ENCODE measurements at places on chromosomes 1 and 21.

DNA sequence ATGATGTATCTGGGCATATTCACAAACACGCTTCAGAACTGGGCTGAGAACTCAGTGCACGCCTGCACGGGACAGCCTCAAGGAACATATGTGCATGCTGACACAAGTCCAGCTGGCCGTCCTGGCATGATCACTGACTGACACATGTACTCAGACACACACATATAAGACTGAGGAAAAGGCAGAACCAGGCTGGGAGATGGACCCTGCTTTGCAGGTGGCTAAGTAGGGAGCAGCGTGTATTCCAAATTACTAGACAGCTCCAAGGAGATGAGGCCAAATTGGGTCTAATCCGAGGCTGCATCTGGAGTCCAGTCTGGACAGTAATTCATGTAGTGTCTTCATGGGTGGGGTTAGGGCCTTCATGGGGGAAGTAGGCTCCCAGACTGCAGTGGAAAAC, 41.4 kb upstream of the GJB5 start:
- no peak for DNase-seq

- no peak for DNase-seq
These were observed 164.2 kb downstream of the FMN2 start for GRCh38 chr1:240255922-240256321.

DNA sequence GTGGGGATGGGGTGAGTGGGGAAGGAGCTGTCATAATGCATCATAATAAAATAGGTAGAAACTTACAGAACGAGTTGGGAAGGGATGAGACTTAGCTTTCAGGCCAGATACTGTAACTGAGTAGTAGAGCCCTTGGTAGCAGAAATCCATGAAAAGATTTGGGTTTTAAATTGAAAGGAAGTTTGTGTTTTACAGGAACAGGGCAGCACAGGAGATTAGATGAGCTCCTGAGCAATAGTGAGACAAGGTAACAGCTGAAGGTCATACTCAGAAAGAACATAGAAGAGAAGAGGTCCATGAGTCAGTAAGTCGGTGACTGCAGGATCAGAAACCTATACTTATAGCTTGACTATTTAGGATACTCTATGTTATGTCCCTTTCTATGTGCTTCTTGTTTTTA, 7.3 kb downstream of the MAP10 start:
- no peak for DNase-seq

- no peak for DNase-seq
These were observed 159.1 kb upstream of the KCNK2 start for GRCh38 chr1:214923278-214923915.

DNA sequence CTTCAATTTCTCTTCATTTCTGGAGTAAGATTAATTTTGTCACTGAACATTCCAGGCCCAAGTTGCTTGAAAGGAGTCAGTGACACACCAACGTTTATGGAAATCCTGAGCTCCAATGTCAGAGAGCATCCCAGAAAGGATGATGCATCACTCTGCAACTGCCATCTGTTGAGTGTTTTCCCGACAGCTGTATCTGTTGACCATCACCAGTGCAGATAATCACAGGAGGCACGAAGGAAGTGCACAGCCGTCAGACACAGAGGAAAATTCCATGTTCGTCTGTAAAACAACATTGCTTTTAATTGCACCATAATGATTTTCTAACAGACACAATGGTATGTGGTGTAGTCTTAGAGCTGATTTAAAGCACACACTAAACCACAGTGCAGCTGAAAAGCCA, 376.7 kb upstream of the ADGRL2 start:
- DNase-seq, result no peak

DNA sequence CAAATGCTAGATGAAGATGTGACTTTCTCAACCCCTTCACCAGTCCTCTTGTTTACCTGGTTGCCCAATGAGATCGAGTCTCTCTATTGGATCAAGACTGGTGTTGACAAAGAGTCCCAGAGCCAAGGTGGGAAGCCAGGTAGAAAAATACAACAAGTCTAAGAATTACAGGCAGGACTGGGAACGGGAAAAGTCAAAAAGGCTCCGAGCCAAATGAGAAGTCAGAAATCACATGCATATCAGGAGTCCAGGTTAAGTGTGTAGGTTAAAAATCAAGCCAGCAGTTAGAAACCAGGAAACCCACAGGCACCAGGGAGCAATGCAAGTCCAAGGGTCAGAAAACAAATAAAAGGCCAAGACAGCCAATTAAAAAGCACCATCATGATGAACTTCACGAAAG, 27.4 kb upstream of the DUSP23 start:
- no peak for DNase-seq

DNA sequence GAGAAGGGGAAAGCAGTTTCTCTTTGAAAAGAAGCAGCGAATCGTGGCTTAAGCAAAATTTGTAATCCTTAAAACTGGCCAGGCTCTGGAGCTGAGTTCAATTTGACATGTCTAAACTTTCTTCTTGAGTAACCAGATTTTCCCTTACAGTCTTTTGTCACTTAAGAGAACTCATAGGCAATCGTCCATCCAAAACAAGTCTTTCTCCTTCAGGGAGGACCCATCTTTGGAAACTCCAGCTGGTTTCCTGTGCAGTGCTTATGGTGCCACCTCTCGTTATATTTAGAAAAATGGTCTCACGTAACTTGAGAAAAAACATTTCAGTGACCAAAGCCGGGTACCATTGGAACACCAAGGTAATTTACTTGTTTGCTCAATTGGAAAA, 1.8 kb upstream of the PTTG1IP start:
- DNase-seq, result no peak

DNA sequence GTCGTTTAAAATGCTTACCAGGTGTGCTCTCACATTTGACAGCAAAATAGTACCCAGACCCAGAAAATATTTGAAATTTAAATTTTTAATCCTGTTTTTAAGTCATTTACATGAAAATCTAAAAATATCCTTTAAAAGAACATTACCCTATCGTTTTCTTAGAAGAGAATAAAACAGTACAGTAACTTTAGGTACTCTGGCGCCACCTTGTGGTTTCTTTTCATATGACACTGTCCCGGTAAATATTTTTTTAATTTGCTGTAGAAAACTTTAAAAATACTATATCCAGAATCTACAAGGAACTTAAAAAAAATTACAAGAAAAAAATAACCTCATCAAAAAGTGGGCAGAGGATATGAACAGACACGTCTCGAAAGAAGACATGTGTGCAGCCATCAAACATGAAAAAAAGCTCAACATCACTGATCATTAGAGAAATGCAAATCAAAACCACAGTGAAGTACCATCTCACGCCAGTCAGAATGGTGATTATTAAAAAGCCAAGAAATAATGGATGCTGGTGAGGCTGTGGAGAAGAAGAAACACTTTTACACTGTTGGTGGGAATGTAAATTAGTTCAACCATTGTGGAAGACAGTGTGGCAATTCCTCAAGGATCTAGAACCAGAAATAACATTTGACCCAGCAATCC, 129.2 kb downstream of the RGS21 start:
- DNase-seq, result peak; percentile 1

DNA sequence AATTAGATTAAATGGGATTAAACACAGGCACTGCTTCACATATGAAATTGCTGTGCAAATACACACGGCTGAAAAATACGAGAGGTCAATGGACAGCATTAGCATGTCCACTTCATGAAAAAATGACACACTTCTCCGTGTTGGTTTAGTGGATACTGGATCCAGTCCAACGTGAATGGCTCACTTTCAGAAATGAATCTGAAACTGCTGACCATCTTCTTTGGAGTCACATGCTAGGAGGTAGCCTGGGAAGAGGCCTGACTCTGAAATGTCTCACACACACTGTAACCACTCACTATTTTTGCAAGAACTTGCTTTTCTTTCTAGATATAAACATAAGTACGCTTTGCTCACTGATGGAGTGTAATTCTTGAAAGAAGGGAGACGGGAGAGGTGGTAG, 127.3 kb downstream of the HLCS start:
- DNase-seq, result no peak

- DNase-seq, result no peak
These were observed 145.4 kb upstream of the C1orf174 start for GRCh38 chr1:4045397-4046010.

DNA sequence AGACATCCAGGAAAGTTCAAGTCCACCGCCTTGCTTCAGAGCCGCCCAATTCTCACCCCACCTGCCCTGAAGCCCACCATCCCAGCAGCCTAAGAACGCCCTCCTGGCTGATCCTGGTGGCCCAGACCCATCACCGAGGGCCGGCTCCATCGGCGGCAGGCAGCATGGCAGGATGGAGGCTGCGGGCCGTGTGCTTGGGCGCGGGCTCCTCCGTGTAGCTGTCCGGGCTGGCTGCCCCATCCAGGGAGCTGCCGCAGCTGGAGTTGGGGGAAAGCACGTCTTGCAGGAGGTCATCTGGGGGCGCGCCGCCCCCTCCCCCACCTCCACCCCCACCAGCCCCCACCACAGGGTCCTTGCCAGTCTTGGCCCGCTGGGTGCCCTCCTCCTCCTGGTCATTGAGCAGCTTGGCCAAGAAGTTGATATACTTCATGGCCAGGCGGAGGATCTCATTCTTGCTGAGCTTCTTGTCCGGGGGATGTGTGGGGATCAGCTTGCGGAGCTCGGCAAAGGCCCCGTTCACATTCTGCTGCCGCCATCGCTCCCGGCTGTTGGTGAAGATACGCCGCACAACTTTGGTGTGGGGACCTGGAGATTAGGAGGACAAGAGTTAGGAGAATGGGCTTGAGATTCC, 12.3 kb downstream of the TAL1 start:
- DNase-seq, result no peak

DNA sequence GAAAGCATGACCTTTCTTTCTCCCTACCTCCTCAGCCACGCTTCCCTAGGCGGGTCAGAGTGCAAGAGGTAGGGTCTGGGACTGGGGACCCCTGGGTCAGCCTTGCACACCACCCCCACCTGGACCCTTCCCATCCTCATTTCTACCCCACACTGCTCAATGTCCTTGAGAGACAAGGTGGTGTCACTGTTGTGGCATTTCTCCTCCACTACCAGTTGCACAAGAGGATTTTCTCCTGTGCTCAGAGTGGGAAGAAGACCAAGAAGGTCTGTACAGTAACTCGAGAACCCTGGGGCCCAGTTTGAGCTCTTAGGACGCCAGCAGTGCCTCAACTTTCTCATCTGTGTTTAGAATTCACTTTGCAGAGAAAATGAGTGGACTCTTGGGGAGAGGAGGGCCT, 49.4 kb upstream of the CD34 start:
- no peak for DNase-seq

DNA sequence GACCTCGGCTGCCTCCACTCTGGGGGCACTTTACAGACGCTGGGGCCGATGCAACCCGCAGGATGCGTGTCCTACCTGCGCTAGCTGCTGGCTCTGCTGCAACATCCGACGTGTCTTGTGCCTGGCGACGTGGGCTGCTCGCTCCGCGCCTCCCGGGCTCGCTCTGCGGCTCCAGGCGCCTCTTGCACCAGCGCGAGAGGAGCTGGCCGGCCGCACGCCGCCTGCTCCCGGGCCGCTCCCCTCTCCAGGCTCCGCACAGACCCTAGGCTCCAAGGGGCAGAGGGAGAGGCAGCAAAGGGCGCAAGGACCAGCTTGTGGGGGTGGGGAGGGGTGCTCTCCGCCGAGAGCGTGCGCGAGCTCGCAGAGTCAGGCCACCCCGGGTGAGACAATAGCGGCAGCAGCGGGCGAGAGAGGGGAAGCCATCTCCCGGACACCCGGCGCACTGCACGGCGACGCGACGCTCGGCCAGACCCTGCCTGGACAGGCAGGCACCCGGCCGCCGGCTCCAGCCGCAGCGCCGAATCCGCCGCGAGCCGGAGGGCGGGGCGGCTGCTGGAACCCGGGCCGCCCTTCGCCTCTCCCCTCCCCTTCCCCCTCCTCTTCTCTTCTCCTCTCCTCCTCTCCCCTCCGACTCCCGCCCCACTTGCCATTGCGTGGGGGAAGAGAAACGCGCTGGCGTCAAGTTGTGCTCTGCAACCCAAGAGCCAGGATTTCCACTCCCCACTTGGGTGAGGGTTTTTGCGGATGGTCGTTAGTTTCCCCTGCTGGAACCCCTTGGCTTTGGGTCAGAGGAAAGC, at the start of gene PIK3C2B:
Gene PIK3C2B, minus strand, starts transcription at position 525 of the 797 bp plus-strand sequence. CDS start 25,003 bp downstream, outside the sequence.
- peak; percentile 78 for DNase-seq

- DNase-seq, result no peak
These were observed 142.8 kb downstream of the ZZZ3 start for GRCh38 chr1:77539519-77540142.

GRCh38 chr1:56396581-56396980, 182.8 kb downstream of the PLPP3 start:
- DNase-seq, result peak; percentile 41

DNA sequence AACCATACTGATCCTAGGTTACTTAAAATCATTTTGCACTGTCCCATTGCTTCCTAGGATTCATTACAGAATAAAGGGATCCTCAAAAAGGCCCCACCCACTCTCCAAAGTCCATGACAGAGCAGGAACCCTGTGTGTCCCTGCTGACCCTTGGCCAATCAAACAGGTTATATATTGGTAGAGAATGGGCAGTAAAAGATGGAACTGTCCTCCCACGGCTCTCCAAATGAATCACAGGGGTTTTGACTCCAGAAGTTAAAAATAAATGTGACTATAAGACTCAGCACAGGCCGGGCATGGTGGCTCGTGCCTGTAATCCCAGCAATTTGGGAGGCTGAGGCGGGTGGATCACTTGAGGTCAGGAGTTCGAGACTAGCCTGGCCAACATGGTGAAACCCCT, 65.5 kb downstream of the ACOT7 start:
- DNase-seq, result no peak

- DNase-seq, result peak; percentile 16
These were observed 70.9 kb upstream of the COL6A1 start for GRCh38 chr21:45910548-45911221.

- no peak for DNase-seq
These were observed 33.3 kb upstream of the CFAP298 start for GRCh38 chr21:32645261-32646182.

DNA sequence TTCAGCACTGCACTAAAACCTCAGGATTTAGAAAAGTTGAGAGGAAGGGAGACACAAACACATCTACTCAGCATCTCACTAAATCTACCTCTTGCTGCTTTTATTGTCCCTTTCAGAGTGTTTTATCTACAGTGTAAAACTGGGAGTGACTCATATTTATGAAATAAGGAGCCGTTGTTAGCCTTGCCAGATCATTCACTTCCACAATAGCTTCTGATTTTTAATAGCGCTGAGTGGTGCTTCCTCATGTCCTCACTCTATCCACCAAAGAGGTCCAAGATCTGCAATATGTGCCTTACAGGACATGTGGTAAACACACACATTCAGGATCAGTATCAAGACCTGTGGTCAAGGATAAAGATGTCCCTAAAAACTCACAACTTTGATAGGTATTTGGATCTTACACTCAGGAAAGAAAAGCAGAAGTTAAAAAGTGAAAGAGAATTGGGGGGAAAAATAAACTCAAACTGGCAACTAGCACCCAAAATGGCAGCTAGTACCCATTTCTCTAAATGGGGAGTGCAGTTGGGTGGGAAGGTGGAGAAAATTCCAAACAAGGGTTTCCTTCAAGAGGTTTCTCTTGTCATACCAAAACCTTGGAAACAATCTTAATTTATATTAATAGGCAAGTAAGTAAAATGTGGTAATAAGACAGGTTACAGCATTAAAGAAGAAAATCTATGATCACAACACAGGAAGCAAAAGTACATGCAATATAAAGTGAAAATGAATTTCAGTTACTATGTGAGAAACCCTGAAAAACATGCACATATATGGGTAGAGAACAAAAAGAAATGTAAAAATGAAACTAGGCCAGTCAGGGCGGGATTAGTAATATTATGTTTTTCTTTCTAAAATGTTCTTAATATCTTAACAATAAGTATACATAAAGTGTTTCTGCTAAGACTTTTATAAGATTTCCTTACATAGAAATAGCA, 15.9 kb downstream of the DUSP10 start:
- DNase-seq, result no peak

GRCh38 chr1:25820247-25821111, 725 bp downstream of the MTFR1L start:
- DNase-seq, result no peak

GRCh38 chr1:38624336-38625039, 235.1 kb downstream of the RRAGC start:
- no peak for DNase-seq

- no peak for DNase-seq
These were observed 11.8 kb downstream of the IER5 start for GRCh38 chr1:181100015-181100905.

Data from NCI-H1436 (cell line).